ENCODE measurements at places on chromosomes 6 and 20.

DNA sequence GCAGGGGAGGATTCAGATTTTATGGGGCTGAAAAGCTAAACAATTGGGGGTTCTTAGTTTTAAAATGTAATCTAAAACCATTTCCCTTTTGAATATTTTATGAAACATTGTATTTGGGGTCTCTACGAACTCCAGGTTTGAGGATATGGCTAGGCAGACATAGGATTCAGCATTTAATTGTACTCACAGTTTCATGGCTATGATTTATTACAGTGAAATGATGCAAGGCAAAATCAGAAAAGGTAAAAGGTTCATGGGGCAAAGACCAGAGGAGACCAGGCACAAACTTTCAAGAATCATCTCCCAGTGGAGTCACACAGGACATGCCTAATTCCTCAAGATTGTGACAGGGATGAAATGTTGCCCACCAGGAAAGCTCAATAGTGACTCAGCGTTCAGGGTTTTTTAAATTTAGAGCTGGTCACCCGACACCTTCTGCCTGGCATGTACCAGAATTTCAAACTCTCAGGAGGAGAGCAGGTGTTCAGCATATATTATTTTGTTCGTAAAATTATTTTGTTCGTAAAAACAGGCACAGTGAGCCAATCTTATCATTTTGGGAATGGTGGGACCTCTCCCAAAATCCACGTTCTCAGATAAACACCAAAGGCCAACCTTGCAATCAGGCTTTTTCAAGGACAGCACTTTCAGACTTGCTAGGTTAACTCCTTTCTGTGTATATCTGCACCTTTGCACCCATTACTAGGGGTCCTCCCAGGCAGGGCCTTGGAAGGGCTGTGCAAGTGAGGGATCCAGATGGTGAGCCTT lies 270.3 kb downstream of the NKAIN2 start:
- DNase-seq: no peak

DNA sequence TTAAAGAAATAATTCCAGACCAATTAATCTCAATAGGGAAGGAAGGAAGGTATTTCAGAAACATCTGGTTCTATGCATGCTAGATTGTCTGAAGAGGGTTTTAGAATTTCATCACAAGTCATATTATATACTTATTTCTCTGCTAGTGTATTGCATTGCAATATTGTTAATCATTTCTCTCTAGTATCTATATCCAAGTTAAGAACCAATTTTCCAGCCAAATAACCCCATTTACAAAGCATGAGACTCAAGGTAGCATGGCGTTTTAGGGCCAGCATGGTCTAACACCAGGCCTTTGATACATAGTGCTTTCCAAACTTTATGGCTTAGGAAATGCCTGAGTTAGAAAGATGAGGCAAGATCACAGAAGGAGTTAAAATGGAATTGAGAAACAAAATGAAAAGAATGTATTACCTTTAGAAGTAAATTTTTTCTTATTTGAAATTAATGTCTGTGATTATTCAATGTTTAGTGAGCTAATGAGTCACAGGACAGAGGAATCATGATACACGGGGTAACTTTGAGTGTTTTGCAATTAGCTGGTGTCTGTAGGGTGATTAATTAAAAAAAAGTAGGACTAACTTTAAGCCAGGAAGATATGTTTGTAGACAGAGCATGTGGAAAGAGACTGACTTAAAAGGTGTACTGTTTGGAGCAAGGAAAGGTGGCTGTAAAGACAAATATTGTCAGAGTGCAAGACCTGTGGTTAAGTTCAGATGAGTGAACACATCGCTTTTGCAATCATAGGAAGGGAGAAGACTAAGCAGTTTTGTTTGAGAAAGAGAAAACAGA lies 1006.2 kb upstream of the CITED2 start:
- no peak for DNase-seq

- no peak for DNase-seq
These were observed 18.3 kb downstream of the PRDM1 start for GRCh38 chr6:106104476-106104875.

DNA sequence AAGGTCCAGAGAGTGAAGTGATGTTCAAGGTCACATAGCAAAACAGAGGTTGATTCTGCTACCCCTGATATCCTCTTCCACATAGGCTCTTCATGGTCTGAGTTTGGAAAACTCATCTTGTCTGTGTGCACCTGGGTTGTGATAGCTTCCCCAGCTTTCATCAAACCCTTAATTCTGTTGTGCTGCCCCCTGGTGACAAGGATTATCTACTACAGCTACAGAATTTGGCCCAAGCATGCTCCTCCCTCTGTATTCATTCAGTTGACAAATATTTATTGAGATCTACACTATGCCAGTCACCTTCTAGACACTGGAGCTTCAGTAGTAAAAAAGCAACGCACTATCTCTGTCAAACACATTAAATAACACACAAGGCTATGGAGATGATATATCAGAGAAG lies 50.4 kb downstream of the SMPDL3A start:
- peak; percentile 66 for DNase-seq

GRCh38 chr6:138541823-138542481 lies 42.7 kb upstream of the NHSL1 start:
- DNase-seq: no peak

DNA sequence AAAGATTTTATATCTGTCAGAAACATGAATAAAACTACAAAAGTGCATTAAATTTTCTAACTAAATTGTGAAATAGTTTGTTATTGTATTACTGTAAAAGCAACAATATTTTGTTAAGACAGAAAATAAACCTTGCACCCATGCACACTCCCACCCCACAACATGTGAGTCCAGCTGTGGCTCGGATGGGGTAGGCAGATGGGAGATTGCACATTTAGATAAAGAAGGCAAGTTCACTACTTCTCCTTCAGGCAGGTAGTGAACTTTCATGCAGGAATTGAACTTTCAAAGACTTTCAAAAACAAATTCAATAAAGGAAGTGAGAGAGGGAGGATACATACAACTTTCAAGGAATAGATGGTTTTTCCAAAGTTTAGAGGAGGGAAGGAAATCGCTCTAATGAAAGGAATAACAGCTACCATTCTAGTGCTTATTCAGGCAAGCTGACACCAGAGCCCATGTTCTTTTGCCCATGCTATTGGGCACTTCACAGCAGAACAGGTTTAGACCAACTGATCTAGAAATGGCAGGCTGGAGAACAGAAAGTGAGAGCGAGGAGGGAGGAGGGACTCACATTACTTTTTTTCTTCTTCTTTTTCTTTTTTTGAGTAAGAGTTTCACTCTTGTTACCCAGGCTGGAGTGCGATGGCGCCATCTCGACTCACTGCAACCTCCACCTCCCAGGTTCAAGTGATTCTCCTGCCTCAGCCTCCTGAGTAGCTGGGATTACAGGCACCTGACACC lies 28.5 kb downstream of the SF3B5 start:
- DNase-seq: peak; percentile 75

- no peak for DNase-seq
These were observed 25.2 kb downstream of the FBXO30 start for GRCh38 chr6:145789443-145789842.

GRCh38 chr20:36272547-36273220 lies 33.5 kb upstream of the DLGAP4 start:
- DNase-seq: no peak

GRCh38 chr6:30688569-30688968 lies 2.1 kb upstream of the PPP1R18 start:
- DNase-seq: peak; percentile 30

DNA sequence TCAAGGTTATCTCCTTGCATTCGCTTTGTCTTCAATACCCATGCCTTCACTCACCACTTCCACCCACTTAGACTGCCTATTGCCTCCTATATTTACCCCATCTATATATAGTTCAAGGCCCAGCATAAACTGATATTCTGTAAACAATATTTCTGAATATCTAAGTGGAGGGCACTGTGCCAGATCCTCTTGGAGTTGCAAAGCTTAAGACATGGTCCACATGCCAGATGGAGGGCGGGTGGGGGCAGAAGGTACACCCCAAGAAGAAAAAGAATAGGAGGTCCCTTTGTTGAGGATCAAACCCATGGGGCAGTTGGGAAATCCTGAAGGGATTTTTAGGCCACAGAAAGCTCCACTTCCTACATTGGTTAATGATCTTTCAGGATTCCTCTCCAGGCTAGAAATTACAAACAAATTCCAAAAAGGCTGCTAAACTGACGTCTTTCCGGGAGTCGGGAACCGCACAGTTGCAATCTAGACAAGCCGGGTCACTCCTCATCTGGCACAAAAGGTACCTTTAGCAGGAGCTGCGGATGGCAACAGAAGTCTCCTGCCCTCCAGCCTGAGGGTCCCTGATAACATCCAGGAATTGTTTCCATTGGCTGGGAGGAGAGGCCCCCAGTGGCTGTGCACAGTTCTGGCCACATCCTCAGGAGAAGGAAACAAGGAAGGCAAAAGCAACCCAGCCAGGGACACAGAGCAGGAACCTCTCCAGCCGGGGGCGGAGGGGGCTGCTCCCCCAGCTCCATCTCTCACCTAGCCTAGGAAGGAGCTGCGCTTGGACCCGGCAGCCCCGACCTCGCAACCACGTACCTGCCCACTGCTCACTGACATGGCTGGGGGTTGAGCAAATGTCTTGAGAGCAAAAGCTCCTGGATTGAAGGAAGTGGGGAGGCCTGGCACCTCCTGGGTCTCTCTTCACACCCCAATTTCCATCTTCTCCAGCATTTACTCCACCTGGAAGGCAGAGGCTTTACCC lies 5.9 kb upstream of the LPIN3 start:
- DNase-seq: no peak

GRCh38 chr6:118524686-118525085 lies 23.4 kb upstream of the PLN start:
- DNase-seq: no peak

- no peak for DNase-seq
These were observed 252.3 kb upstream of the FOXQ1 start for GRCh38 chr6:1059596-1059995.

DNA sequence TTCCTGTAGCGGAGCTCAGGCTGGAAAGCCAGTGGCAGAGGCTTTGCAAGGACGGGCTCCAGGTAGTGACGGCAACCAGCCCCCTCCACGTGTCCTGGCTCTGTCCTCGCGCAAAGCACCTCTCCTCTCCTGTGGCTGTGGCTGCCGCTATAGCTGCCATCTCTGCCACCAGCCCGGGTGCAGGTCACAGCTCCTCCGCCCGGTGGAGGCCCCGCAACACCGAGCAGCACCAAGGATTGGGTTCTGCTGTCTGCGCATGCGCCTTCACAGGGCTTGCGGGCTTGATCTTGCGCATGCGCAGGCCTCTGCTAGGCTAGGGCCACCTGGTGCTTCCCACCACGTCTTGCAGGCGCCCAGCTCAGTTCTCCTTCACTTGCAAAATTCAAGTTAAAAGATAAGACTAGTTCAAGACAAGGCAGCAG lies 625.4 kb downstream of the QKI start:
- DNase-seq: peak; percentile 13

DNA sequence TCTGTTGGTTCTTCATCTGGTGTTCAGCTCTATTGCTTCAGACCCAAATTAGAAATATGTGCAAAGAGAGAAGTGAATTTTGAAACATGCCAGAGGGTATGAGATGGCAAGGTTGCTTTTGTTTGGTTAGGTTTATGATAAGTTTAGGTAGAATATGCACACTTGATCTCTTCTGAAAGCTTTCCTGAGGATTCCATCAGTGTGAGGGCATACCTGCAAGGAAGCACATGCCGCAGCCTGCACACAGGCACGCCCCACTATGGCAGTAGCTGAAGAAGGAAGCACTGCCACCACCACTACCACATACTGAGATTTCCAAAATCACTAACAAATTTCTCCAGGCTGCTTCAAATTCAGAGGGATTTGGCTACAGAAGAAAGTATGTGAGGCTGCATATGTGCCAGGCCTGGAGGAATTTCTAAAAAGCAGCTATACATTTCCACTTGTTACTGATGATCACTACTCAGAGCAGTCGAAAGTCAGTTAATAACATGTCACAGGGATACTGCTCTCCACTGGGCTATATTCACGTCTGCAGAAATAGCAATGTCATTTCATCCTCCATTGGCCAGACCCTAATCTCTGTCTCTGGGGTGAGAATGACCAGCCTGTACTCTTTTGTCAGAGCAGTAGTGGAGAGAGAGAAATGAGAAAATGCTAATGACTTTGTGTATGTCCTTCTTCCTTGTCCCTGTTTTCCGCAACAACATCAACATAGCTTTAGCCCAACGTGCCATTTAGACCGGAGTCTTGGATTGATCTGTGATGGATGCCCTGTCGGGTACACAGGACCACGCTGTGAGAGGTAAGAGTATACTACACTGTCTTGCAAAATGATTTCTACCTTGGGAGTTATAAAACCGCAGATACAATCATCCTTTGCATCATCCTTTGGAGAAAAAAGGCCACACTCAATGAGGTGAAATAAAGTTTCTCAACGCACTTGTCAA lies 396.7 kb downstream of the LAMA2 start:
- DNase-seq: no peak

- DNase-seq: no peak
These were observed 42.5 kb downstream of the PIGU start for GRCh38 chr20:34634392-34634791.

GRCh38 chr6:26260110-26260637 lies 104.8 kb upstream of the BTN3A2 start:
- no peak for DNase-seq

DNA sequence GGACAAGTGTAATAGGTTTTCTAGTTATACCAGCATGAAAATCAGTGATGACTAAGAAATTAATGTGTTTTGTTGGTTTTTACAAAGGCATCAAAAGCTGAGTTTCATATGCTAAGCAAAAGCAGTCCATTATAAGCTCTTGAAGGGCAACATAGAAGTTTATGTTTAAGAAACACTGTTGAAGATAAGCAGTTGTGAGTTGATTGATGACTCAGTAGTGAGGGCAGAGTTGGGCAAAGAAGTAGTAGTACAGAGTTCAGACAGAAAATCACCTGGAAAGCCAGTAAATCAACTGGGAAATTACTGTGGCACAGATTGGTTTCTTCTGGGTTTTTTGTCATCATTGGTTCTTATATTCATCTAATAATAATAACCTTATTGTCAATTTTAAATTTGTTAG lies 78.0 kb upstream of the SMIM8 start:
- DNase-seq: no peak

DNA sequence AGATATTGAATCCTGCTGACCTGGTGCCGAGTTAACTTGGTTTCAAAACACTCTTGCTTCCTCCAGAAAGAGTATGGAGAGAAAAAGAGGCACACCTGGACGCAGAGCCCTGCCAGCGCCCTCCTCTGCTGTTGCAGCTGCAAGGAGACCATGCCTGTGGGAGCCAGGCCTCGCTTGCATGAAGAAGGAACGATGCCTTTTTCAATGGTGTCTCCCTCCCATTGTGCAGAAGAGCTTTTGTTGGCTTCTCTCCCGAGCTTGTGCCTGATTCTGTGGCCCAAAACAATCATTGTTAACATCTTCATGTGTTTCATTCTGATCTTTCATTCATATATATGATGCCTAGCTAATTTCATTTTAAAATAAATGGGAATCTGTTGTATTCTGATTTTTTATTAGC lies 98.1 kb downstream of the FAM120B start:
- no peak for DNase-seq

DNA sequence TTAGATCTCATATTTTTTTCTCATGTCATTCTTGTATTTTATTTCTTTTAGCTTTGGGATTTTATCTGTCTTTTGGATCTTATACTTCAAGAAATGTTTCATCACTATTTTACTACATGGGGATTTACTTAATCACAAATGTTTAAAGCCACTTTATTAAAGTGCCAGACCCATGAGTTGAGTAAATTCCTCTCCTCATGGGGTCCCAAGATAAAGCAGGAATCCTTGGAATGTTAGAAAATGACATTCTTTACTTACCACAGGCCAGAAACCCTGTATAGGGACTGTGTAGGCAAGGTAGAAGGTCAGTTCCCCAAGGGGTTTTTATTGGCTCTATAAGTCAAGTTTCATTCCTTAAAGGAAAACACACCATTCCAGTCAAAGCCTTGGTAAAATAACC lies 28.4 kb upstream of the OR2J2 start:
- no peak for DNase-seq
